ENCODE measurements at places on chromosomes 3 and 15.

GRCh38 chr3:13215940-13216546, 142.8 kb upstream of the IQSEC1 start:
- DNase-seq = no peak

- no peak for DNase-seq
Observed at GRCh38 chr3:35784169-35784568, 144.8 kb downstream of the ARPP21 start.

GRCh38 chr3:170368921-170369320, 11.4 kb downstream of the SKIL start:
- no peak for DNase-seq

GRCh38 chr15:29589416-29589815, 232.9 kb downstream of the TJP1 start:
- no peak for DNase-seq

DNA sequence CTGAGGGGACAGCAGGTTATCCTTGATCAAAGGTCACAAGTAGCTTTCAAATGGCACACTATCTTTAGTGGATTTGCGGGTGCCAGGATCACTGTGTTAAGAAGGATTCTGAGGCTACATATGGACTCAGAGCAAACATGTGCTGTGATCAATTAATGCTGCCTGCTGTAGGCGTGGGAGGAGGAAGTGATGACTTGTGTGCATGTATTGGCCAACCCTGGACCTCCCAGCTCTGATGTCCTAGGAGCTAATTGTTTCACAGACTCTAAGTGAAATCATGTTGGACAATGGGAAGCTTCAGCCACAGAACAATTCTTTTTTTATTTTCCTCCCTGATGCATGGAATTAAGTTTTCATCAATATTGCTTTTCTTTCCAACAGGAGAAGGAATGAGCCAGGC, 24.4 kb downstream of the FAH start:
- no peak for DNase-seq

DNA sequence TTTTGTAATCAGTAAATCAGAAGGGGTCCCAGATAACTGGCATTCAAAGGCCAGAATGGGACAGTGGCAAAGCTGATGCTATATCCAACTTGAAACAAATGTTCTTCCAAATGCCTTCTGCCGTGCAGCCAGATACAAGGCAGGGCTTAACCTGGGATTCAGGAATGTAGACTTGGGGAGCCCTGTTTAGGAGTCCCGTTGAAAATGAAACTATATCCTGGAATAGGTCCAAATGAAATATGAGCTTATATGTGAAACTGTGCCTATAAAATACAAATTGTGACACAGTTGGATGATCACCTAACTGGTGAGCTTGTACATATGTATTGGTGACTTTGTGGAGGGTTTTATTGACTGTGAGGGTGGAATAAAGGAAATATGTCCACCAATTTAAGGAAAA, 28.7 kb downstream of the FRMD4B start:
- DNase-seq = no peak

GRCh38 chr15:36401586-36401966, 177.8 kb upstream of the CDIN1 start:
- no peak for DNase-seq

DNA sequence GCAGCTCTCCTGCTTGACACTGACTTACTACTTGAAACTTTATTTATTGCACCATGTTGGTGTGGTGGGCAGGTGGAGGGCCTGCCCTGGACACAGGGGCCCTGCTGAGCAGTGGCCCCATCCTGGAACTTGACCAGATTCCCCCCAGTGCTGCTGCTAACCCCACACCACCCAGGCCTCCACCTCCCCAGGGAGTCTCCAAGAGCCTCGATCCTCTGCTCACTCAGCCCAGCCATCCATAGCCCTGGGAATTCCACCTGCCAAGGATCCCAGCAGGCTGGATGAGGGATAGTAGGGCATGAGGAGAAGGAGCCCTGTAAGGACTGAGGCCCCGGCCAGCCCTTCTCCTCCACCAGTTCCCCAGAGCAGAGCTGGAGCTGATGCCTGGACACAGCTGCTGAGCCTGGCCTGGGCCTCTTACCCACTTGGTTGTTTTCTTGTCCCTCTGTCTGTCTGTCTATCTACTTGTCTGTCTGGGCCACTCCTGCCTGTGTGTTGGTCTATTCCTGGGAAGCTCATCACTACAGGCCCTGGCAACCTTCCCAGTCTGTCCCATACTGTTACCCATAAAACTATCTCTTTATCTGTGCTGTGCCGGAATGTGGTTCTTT, 2.8 kb downstream of the CHAC1 start:
- DNase-seq = no peak

DNA sequence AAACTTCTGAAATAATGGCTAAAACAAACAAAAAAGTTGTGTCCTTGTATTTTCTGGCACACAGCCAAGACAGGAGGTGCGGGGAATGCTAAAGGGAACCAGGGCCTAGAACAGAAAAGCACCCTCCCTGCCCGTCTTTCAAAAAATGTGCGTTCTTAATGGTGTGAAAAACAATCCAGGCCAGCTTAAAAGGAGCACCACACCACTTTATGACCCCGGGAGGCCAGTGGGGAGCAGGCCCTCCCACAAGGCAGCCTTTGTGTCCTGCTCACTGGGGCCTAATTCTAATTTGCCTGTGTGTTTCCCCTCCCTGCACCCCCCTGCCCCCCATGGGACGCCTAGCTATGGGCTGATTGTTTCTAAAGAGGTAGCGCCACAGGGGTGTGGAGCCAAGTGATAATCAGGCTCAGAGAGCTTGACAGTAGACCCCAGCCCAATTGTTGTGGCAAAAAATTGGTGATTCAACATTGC, 181.4 kb downstream of the GREM1 start:
- no peak for DNase-seq

DNA sequence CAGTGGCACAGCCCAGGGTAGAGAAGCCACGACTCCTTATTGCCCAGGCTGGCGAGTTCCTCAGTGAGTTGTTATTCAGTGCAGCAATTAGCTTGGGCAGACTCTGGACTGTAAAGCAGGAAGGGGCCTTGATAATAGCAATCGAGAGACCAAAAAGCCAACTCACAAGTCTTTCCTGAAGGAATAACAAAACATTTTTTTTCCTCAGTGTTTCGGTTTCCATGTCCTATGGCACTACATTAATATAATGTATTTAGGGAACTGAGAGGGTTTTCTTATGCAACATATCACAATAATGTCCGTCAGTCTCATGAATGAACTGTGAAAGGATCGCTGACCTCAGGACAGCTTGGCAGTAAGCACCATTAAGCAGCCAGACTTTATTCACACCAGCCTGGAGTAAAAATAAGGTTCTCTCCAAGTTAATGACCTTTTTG, 248.9 kb upstream of the TBL1XR1 start:
- no peak for DNase-seq

DNA sequence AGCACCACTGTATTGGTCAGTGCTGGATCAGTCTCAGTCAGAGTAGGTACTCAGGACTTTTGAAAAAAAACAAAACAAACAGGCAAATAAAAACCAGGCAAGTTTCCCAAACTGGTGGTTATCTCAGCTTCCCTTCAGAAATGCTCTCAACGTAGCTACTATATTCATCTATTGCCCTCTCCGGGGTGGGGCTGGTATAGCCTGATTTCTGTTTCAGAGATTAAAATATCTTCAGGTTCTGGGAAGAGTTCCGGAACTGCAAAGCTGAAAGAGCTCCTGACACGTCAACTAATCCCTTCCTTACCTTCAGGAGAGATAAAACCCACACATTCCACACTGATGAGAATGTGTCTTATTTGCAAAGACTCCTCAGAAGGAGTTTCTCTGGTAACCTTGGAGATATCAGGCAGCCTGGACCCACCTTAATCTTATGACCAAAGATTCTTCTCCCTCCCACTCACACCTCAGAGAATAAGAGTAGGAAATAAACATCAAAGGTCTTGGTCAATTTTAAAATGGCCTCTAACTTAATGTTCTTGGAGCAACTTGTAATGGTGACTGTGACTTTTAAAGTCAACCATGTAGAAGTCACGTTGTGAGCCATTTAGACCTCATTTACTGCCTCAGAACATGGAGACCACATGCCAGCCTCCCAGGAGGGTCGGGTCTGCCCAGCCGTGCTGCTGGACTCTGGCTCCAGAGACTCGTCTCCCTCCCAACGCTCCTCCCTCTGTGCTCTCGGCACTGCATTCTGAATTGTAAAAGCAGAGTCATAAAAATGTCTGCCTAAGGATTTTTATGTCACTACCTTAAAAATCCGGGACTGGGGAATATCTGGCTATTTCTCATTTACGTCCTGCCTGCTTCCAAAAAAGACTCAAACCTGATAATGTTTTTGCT, 53.8 kb downstream of the CDCP1 start:
- DNase-seq = no peak

DNA sequence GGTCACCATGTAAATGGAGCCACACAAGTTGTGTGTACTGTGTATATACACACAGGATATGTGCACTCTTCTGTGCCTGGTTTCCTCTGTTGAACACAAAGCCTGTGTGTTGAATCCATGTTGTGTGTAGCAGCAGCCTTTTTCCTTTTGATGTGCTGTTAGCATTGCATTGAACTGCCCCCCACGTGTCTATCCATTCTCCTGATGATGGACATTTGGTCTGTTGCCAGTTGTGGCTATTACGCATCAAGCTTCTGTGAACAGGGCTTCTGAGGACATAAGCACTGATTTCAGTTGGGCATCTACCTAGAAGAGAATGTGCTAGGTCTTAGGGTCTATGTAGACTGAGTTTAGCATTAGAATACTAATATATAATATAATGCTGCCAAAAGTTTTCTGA, 77.4 kb downstream of the LSM3 start:
- no peak for DNase-seq

DNA sequence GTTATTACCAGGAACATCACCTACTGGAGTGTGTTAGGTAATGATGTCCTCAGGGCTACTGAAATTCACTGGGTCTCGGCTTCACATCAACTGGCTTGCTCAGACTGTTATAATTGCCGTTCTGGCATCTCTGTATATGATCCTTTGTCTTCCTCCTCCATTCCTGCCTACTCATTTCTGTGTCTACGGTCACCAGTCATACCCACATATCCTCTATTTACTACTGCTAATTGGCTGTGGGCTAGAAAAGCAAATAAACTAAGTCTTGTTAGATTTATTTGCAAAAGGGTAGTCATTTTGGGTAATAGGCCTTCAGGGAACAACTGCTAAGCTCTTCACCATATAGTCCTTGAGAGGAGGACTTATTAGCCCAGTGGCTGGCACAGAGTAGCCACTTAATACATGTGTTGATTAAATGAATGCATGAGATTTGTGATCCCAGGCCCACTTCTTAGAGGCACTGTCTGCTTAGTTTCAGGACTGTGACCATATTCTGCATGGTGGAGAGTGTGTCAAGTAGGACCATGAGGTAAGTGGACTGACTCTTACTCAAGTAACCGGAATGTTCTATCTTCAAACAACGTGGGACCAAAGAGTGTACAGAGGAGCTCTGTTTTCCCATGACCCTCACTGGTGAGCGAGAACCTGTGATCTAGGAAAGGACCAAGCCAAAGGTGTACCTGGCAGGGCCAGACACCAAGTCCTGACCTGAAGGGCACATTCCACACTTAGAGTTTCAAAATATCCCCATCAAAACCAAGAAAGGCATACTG, 13.2 kb downstream of the ZDHHC3 start:
- DNase-seq = no peak

DNA sequence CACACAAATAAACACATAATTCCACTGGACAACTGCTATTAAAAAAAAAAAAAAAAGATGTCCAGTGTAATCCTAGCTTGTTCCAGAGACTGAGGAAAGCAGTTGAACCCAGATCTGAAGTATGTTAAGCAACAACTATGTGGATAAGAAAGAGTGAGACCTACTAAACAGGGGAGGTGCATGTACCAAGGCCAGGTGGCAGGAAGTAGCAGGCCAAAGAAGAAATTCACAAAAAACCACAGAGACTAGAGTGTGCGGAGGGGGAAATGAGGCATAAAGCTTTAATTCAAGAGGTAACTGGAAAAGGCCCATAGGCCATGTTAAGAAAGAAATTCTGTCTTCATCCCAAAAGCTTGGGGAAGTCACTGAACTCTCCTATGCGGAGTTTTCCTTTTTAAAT, 490.0 kb downstream of the NAALADL2 start:
- no peak for DNase-seq

- DNase-seq = no peak
Observed at GRCh38 chr3:15327941-15328340, 4.4 kb downstream of the SH3BP5 start.

DNA sequence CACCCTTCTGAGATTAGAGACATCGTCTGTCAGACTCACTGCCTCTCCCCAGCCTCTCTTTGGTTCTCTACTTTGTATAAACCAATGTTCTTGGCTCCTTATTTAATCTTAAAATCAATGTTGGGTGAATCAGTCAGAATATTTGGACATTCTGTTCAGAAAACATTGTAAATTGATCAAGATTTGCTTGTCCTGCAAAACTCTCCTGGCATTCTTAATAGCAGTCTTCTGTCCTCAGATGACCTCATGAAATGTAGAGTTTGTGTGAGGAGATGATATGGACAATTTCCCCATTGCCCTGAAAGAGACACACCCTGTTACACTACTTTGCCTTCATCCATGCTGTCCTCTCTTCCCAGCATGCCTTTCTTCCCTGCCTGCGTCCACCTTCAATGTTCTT, 33.6 kb downstream of the CD200R1L start:
- no peak for DNase-seq

DNA sequence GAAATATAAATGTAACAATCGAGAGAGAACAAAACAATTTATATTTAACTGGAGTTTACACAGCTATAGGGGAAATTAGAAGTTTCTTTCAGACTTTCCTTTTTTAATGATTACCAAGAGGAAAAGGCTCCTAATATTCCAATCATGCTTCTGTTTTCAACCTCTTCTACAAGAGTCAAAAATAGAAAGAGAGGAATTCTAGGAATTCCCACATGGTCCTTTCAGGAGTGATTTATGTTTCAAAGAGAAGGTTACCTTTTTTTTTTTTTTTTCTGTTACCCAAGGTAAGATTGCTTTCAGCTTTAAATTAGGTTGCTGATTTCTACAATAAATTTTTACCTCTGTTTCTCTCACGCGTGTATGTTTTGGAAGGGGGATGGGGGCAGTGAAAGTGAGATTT, 355.3 kb upstream of the DCBLD2 start:
- no peak for DNase-seq

DNA sequence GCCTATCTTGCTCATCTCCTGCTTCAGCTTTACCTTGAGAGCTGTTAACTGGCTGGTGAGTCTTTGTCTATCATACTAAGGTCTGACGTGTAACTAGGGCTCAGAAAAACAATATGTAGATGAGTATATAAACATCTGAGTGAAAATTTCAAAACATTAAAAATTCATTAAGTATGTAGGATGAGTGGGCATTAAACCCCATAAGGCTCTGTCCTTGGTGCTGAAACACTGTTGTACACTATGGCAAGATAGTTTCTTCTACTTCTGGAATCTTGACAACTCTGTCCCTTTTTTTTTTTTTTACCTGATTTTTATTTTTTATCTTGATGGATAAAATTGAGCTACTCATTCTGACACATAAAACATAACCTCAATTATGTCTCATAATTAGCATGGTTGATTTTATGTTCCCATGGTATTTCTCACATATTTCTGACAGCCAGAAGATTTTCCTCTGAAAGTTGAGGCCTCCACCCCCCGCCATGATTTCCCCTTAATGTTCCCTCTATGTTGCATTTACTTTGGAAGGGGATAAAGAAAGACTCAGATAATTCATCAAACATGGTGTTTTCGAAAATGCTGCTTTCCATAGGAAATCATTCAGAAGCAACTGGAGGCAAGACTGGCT, 54.3 kb downstream of the DGKG start:
- DNase-seq = no peak
